ENCODE measurements at places on chromosomes 1 and 21. TPM values are rescaled to one million over a fixed set of nuclear protein-coding genes. Genes with fewer than 3 reads are reported as not detected.

GRCh38 chr1:27113861-27114260 lies 41.1 kb downstream of the SLC9A1 start:
- no peaks in the 10 kb centered on the region for H3K27me3 ChIP-seq
- H3K4me1 ChIP-seq, result peaks cover 31% of the 10 kb centered on the region
- H3K4me3 ChIP-seq, result no peak overlapping the region

DNA sequence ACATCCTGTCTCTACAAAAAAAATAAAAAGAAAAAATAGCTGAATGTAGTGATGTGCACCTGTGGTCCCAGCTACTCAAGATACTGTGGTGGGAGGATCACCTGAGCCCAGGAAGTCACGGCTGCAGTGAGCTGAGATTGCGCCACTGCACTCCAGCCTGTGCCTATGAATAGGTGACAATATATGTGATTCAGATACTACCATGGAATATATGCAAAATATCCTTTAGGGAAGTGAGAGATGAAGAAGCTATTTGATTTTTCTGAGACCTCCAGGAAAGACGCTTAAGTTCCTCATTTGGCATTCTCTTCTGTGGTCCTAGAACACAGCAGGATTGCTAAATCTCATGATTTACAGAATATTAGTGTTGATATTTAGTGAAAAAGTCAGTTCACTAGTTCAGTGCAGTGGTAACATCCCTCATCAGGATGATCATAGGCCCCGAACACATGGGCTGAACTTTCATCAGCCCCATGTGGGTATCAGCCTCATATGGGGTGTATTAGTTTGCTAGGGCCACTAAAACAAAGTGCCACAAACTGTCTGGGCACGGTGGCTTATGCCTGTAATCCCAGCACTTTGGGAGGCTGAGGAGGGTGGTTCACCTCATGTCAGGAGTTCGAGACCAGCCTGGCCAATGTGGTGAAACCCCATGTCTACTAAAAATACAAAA lies 6.0 kb upstream of the VASH2 start:
- DNase-seq, result no peak
- no peaks in the 10 kb centered on the region for H3K36me3 ChIP-seq
- H3K4me3 ChIP-seq, result no peak overlapping the region
- no peaks in the 10 kb centered on the region for H3K4me1 ChIP-seq
- H3K27ac ChIP-seq, result no peak overlapping the region

DNA sequence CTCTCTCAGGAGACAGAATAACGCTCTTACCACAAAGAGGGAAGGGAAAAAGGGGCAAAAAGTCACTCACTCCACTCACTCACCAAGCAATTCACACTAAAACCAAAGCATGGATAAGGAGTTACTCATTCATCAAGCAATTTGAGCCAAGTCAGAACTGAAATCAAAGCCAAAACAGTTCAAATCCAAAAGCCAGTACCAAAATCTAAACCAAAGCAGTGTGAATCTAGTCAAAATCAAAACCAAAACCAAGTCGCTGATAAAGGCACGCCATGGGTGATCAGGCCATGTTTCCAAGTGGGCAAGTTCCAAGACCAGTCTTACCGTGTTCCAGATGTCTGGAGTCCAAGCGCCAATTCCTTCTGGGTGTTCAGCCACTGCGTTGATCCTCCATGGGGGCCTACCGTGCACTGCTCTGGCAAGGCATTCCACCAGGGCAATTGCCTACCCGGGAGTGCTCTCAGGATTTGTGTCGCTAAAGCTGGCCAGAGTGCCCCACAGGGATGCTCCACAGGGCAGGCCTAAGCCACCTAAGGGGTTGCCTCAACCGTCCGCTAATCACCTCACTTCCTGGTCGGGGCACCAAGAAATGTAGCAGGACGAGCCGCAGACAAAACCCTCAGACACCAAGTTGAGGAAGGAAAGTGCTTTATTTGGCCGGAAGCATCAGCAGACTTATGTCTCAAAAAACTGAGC lies 142.3 kb downstream of the TRIM33 start:
- no peak for DNase-seq
- H3K4me3 ChIP-seq, result no peak overlapping the region
- no peaks in the 10 kb centered on the region for H3K27me3 ChIP-seq
- H3K36me3 ChIP-seq, result no peaks in the 10 kb centered on the region
- H3K27ac ChIP-seq, result no peak overlapping the region

DNA sequence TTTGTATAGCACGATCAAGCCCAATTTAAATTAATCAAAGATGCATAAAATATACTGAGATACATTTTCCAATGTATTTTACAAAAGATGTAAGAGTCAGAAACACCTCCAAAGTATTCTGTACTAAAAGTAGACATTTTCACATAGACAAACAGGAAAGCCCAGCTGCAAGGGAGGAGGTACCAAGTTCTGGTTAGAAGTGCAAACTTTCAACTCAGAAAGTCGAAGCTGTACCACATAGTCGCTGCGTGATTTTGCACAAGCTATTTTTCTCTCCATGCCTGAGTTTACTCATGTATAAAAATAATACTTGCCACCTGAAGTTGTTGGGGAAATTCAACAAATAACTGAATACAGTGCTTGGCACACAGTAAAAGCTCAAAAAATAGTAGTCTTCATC lies 5.6 kb upstream of the HNRNPU start:
- H3K27ac ChIP-seq, result no peak overlapping the region
- H3K36me3 ChIP-seq, result no peaks in the 10 kb centered on the region
- H3K4me1 ChIP-seq, result peaks cover 11% of the 10 kb centered on the region
- H3K4me3 ChIP-seq, result no peak overlapping the region
- H3K27me3 ChIP-seq, result no peaks in the 10 kb centered on the region

- no peak for DNase-seq
- no peaks in the 10 kb centered on the region for H3K36me3 ChIP-seq
- H3K27me3 ChIP-seq, result no peaks in the 10 kb centered on the region
- H3K27ac ChIP-seq, result no peak overlapping the region
- H3K4me1 ChIP-seq, result no peaks in the 10 kb centered on the region
- no peak overlapping the region for H3K4me3 ChIP-seq
Measured at GRCh38 chr1:77589231-77589630, 93.2 kb downstream of the ZZZ3 start.

DNA sequence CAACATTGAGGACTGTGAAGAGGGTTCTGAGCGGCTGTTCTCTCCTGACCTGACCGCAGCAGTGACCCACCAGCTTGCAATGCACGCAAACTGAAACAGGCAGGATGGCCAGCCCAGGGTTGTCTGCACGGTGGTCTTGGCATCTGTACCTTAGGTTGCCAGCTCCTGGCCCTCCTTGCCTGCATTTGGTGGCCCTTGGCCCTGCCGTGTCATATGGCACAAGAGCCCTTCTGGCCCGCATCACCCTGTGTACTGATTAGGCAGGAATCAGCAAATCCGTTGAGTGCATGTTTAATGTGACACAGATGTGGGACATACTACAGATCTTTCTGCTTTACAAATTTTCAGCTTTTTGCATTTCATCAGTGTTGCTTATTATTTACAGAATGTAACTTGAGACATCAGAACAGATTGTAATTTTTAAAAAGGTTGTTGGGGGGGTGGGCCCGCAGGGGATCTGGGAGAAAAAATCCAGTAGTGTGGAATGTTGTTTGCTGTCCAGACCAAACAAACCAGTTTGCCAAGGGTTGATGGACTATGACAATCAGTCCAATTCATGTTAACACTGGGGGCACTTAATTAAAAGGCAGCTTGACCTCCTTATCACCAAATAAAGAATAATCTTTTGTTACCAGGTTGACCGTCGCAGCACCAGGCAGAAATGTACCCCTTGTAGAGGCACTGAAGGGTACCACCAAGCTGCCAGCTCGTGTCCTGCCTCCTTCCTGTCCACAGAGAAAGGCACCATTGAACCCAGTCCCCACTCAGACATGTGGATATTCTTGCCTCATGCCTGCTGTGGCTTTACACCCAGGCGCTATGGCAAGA lies 132.6 kb downstream of the DHRS3 start:
- no peak overlapping the region for H3K27ac ChIP-seq
- H3K4me3 ChIP-seq, result no peak overlapping the region
- H3K36me3 ChIP-seq, result no peaks in the 10 kb centered on the region
- no peaks in the 10 kb centered on the region for H3K27me3 ChIP-seq
- H3K4me1 ChIP-seq, result peaks cover 19% of the 10 kb centered on the region

The CFHR1 gene
- not detected for polyA plus RNA-seq

The AVPR1B gene
- not detected for polyA plus RNA-seq

- H3K4me1 ChIP-seq, result no peaks in the 10 kb centered on the region
- H3K4me3 ChIP-seq, result no peak overlapping the region
- H3K27me3 ChIP-seq, result no peaks in the 10 kb centered on the region
- H3K36me3 ChIP-seq, result no peaks in the 10 kb centered on the region
- H3K27ac ChIP-seq, result no peak overlapping the region
Measured at GRCh38 chr21:14096172-14096571, 114.6 kb downstream of the LIPI start.

GRCh38 chr21:34129039-34129891 lies 55.9 kb downstream of the MRPS6 start:
- no peaks in the 10 kb centered on the region for H3K27me3 ChIP-seq
- peaks cover 23% of the 10 kb centered on the region for H3K36me3 ChIP-seq
- peaks cover 52% of the 10 kb centered on the region for H3K4me1 ChIP-seq
- no peak overlapping the region for H3K27ac ChIP-seq
- DNase-seq, result peak; percentile 58
- no peak overlapping the region for H3K4me3 ChIP-seq

- no peaks in the 10 kb centered on the region for H3K27me3 ChIP-seq
- no peaks in the 10 kb centered on the region for H3K36me3 ChIP-seq
- no peak overlapping the region for H3K4me3 ChIP-seq
- DNase-seq, result no peak
- H3K4me1 ChIP-seq, result no peaks in the 10 kb centered on the region
Measured at GRCh38 chr21:40671716-40672115, 175.2 kb downstream of the DSCAM start.

DNA sequence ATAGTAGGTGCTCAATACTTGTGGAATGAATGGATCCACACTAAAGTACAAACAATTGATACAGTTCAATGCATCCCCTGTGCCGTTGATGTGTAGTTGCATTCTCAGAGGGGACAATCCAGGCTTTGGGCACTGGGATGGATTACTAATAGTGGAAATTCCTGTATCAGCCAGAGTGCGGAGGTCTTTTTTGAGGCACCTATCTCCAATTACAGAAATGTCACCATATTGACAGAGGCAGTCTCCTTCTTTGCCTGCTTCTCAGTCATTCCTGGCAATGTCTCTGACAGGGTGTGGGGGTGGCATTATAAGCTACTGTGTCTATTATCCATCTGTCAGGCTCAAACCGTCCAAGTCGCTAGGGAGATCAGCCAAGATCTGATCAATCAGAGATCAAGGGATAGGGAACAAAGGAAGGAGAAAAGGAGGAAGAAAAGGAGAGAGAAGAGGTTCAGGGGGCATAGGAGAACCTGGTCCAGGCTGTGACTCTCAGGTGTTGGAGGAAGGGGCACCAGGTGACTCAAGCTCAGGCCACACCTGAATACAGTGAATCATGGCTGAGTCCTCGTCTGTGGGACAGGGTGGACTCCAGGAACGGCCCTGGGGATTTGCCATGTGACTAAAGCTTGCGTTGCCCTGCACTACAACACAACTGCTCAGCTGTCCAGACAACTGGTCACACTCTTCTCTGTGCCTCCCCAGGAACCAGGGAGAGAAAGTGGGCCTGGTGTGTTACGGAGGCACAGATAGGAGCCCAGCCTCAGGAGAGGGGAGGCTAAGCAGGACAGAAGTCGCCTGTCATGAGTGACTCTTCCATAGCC lies 3.4 kb upstream of the LAMB3 start:
- DNase-seq, result no peak
- no peak overlapping the region for H3K27ac ChIP-seq
- no peaks in the 10 kb centered on the region for H3K27me3 ChIP-seq

DNA sequence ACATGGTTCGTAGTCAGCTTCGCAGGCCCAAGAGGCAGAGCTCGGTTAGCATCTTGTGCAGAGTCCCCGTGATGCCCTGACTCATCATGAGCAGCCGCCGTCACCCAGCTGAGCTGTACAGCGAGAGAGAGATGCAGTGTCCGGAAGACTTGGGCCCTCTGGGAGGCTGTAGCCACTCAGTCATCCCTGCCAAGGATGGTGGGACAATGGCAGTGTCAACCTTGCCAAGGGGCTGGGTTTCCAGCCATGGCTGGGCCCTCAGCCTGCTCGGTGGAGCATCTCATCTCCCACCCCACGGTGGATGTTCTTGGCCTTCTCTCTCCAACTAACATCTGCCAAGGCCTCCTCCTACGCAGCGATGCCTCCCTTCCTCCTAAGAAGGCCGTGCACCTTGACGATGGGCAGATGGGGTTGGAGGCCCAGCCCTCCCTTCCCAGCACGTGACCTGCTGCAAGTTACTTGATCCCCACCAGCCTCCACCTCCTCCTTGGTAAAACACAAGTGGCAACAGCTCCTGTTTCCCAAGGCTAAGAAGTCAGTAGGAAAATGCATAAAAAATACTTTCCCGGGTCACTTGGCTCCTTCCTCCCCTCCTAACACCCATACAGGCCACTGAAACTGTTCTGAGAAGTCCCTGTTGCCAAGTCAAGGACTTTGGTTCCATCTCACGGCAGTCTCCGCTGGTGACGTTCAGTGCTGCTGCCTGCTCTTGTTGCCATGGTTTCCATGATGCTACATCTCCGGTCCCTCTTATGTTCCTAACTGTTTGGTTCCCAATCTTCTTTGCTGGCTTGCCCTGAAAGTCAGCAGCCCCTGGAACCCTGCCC lies 384.7 kb upstream of the VAMP3 start:
- H3K4me1 ChIP-seq, result no peaks in the 10 kb centered on the region
- DNase-seq, result no peak
- no peaks in the 10 kb centered on the region for H3K27me3 ChIP-seq

GRCh38 chr1:41241354-41241748 lies 755 bp downstream of the SCMH1 start:
- DNase-seq, result peak; percentile 33
- H3K4me3 ChIP-seq, result peak overlapping the region; percentile 26
- peak overlapping the region; percentile 51 for H3K27ac ChIP-seq
- no peaks in the 10 kb centered on the region for H3K27me3 ChIP-seq
- H3K36me3 ChIP-seq, result no peaks in the 10 kb centered on the region

The ASB17 gene
- polyA plus RNA-seq, result not detected

GRCh38 chr1:182680408-182680807 lies 4.0 kb downstream of the RGS8 start:
- no peaks in the 10 kb centered on the region for H3K4me1 ChIP-seq
- no peak overlapping the region for H3K27ac ChIP-seq
- H3K27me3 ChIP-seq, result no peaks in the 10 kb centered on the region
- H3K36me3 ChIP-seq, result no peaks in the 10 kb centered on the region
- no peak overlapping the region for H3K4me3 ChIP-seq

- no peak overlapping the region for H3K4me3 ChIP-seq
- peaks cover 3% of the 10 kb centered on the region for H3K27me3 ChIP-seq
- no peak for DNase-seq
- H3K27ac ChIP-seq, result no peak overlapping the region
- H3K4me1 ChIP-seq, result no peaks in the 10 kb centered on the region
- H3K36me3 ChIP-seq, result no peaks in the 10 kb centered on the region
Measured at GRCh38 chr1:37309574-37309973, 164.8 kb upstream of the ZC3H12A start.

GRCh38 chr1:228753287-228753686 lies 18.0 kb downstream of the RHOU start:
- no peaks in the 10 kb centered on the region for H3K36me3 ChIP-seq
- DNase-seq, result no peak
- H3K27ac ChIP-seq, result no peak overlapping the region
- no peak overlapping the region for H3K4me3 ChIP-seq
- no peaks in the 10 kb centered on the region for H3K27me3 ChIP-seq
